Stimulated activated CD4-positive, alpha-beta T cell treated with anti-CD3 and anti-CD28 coated beads, Interleukin-2, amount 100 ng/mL, for 24 hours (primary cell): ENCODE measurements at places on chromosomes 2 and 18.

DNA sequence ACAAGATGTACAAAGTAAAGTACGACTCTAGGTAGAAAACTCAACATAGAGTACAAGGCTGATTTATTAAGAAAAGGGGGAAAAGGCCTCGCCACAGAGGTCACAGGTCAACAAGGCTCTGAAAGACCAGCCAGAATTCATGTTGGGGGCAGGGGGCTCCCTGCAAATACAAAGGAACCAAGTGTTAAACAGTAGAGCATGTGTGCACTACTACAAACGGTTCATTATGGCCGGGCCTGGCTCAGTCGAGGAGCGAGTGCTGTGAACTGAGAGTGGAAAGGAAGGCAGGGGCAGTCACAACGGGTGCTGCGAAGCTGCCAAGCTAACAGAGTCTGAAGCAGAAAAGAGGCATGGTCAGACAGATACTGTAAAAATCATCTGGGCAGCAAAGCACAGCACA is 77.1 kb downstream of the MBOAT2 start:
- DNase-seq = no peak

- peak; percentile 12 for DNase-seq
Observed at GRCh38 chr2:43980902-43981301, 14.9 kb downstream of the LRPPRC start.

DNA sequence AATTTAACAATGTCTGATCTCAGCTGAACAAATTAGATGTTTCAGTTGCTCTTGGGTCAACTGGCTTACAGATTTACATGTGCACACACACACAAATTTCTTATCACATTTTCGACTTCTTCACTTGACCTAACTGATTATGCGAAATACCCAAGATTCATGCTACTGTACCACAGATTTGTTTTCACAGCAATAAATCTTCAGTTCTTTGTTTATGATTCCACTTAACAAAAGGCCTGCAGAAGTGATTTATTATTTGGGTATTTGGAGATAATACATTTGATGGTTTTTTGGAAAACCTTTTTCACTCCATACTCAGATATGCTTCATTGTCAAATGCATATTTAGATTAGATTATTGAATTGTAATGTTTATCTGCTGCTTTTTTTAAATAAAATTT is 129.0 kb downstream of the GALNT1 start:
- no peak for DNase-seq

DNA sequence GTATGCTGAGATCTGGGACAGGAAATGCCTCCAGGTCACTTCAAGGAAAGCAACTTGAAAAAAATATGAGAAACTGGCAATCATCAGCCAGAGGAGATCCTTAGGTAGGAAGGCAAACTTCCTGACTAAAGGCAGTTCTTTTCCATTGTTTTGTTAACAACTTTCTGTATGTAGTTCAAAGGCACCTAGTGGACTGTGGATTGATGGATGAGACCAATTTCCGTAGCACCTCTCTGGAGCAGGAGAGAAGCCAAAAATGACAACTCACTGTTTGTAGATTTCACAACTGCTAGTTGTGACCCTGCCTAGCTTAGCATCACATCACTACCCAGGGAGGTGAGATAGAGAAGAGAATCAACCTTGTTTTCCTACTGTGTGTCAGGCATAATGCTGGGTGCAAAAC is 21.8 kb upstream of the NOSTRIN start:
- DNase-seq = no peak

- DNase-seq = peak; percentile 64
Observed at GRCh38 chr2:72893594-72894319, 6.5 kb downstream of the SPR start.

- no peak for DNase-seq
Observed at GRCh38 chr2:232245111-232245510, 133.4 kb upstream of the ALPP start.

GRCh38 chr2:221025398-221025797 is 546.7 kb downstream of the EPHA4 start:
- DNase-seq = no peak

DNA sequence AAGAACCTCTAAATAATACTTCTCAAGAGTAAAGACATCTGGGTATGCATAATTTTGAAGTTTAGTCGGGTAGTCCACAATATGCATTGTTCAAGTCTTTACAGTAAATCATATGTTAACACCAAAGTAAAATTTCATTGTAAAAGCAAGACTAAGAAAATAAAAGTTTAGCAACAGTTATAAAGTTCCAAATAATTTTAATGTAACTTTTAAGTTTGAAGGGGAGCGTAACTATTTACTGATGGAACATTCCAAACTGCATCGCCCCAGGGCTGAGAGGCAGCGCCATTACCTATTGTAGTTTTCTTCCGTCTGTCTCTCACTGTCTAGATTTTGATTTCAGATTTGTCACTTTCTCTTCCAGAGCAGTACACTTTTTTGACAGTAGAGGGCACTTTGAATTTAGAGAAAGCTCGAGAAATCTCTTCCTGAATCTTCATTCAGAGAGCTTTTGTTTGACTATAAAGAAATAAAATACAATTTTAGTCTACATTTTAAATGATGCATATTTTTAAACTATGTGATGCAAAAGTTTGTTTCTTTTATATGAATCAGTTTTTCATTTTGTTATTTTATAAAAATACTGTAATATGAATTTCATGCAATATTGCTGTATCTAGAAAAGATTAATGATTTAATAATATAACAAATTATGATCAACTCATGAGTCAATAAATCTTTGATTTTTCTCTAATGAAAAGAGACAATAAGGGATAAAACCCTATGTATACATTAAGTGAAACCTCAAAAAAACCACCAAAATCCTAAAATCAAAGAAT is 389.8 kb downstream of the FIGN start:
- DNase-seq = no peak

GRCh38 chr2:10347562-10347948 is 44.9 kb downstream of the HPCAL1 start:
- no peak for DNase-seq

DNA sequence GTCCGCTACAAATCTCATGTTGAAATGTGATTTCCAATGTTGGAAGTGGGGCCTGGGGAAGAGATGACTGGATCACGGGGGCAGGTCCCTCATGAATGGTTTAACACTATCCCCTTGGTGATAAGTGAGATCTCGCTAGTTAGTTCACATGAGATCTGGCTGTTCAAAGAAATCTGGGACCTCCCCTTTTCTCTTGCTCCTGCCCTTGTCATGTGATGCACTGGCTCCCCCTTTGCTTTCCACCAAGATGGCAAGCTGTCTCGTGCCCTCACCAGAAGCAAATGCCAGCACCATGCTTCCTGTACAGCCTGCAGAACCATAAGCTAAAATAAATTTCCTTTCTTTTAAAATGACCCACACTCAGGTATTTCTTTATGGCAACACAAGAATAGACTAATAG is 57.3 kb upstream of the C2orf15 start:
- no peak for DNase-seq

GRCh38 chr2:196168181-196168580 is 3.2 kb downstream of the STK17B start:
- DNase-seq = no peak

- DNase-seq = no peak
Observed at GRCh38 chr2:151302879-151303278, 13.4 kb upstream of the NMI start.

DNA sequence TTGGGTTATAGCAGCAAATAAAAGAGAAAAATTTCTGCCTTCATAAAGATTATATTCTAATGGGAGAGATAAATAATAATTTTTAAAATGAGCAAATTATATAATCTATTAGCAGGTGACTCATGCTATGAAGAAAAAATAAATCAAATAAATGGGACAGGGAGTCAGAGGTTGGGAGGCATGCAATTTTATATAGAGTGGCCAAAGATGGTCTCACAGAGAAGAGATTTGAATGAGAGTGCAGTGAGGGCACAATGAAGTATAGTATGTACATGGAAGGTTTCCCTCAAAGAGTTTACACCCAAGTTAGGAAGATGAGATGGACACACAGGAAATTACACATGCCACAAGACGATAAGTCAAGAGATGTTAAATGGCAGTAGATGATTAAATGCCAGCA is 369.4 kb downstream of the TXNL1 start:
- no peak for DNase-seq

GRCh38 chr2:4354678-4355077 is 651.3 kb downstream of the DCDC2C start:
- peak; percentile 7 for DNase-seq

DNA sequence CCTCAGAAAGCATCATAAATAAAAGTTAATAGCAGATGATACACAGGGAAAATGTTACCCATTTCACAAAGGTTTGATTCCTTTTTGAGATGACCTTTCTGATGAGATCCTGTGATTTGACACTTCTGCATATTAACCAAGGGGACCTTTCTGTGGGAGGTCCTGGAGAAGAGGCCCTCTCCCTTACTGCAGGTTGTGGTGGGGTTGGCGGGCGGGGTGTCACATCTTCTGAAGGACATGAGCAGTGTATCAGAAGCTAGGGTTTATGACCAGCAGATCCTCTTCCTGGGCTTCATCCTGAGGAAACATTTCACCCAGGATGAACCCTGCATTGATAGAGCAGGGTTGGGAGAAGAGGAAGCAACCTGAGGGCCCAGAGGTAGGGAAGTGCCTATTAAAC is 37.2 kb upstream of the SCLY start:
- DNase-seq = no peak

DNA sequence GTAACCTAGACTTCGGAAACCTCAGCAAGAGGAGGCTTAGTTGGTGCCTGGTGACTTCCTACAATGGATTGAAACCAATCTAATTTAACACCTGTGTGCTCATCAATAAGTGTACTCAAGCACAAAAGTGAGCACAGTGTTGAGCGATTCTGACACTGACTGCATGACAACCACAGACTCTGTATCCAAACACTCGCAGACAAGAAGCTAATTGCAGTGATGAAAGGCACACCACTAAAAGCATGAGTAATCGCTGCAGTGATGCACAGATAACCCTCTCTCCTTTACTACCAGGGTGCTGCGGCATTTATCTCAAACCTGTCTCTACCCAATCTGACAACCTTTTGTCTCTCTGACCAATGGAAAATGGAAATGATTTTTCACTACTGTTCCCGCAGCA is 168.1 kb downstream of the AFF3 start:
- DNase-seq = no peak

GRCh38 chr2:219229305-219230058 is at the start of the genes ANKZF1 and ATG9A:
Gene ANKZF1, plus strand, starts transcription at chr2:219229806. Its CDS starts 452 bp downstream, at chr2:219230258.
Gene ATG9A, minus strand, starts transcription at chr2:219229636. Its CDS starts 1,612 bp downstream, at chr2:219228024.
- peak; percentile 98 for DNase-seq

- DNase-seq = no peak
Observed at GRCh38 chr2:165895974-165896373, 57.6 kb downstream of the TTC21B start.

GRCh38 chr2:85307527-85307897 is 20.3 kb downstream of the TGOLN2 start:
- no peak for DNase-seq

GRCh38 chr2:143117225-143117624 is 12.0 kb upstream of the ARHGAP15 start:
- DNase-seq = no peak

- DNase-seq = no peak
Observed at GRCh38 chr18:31050635-31051034, 8.1 kb upstream of the DSC3 start.

- DNase-seq = no peak
Observed at GRCh38 chr2:52414561-52415295, 1352.9 kb upstream of the CHAC2 start.

DNA sequence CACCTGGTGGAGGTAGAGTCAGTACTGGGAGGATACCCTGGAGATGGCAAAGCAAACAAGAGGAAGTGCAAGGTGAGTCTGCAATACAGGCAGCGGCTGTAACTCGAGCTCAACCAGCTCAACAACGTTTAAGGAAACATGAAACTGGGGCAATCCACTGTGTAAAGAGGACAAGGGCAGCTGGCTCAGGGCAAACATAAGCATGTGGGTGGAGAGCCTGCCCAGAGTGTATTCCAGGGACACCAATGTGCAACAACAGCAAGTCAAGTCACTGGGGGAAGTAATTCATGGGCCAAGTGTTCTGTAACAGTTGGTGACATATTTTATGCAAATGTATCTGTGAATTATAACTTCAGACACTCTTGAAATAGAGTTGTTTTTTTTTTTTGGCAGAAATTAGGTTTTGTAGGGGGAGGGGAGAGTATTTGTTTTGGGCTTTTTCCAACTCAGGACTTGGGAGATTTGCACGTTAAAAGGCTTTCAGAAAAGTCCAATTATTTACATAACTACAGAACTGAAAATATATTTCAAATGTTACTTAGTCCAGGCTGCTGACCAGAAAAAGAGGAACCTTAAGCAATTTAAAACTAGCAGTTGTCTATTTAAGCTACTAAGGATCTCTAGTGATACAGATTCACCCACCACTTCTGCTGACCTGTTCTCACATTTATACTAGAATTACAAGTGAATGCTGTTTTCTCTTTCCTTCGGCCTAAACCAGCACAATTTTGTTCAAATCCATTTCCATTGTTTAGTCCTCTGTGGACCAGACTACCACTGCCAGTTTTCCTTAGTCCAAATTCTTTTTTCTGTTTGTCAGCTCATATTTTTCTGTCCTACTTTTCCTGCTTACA is 18.6 kb downstream of the NRXN1 start:
- no peak for DNase-seq

GRCh38 chr2:152443771-152444170 is 108.8 kb downstream of the FMNL2 start:
- DNase-seq = no peak

- DNase-seq = peak; percentile 67
Observed at GRCh38 chr2:222423632-222424275, 589 bp upstream of the SGPP2 start.

DNA sequence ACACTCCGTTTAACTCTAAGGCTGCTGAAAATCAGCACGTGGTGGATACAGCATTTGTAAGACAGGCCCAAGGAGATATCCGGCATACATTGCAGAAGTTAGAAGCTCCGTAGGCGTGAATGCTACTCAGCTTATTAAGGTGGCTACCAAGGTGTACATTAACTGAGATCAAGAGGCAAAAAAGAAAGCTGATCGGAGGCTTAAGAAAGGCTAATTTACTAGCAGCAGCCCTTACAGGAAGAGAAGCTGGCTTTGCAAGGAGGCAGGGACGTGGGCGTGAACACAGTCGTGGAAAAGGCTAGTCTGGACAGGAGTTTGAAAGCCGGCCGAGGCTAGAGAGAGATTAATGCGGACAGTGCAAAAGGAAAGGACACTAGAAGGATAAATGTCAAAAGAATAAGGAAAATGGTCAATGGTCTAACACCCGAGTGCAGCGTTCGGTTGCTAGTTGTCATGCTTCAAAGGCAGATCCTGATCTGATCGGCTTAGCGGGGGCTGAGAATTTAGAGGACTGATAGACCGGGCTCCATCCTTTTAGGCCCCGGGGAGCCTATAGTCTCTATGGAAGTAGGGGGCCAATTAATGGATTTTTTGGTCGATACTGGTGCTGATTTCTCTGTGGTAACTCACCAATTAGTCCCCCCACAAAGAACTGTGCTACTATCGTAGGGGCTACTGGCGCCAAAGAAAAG is 45.6 kb upstream of the SELENOI start:
- DNase-seq = peak; percentile 20
